ENCODE measurements at places on chromosomes 5 and 9.

- H3K27me3 ChIP-seq = no peaks in the 10 kb centered on the region
- H3K27ac ChIP-seq = peak overlapping the region; percentile 97
- peaks cover 62% of the 10 kb centered on the region for H3K4me1 ChIP-seq
- no peak for DNase-seq
Observed at GRCh38 chr5:55306641-55307382, 682 bp downstream of the DHX29 start.

DNA sequence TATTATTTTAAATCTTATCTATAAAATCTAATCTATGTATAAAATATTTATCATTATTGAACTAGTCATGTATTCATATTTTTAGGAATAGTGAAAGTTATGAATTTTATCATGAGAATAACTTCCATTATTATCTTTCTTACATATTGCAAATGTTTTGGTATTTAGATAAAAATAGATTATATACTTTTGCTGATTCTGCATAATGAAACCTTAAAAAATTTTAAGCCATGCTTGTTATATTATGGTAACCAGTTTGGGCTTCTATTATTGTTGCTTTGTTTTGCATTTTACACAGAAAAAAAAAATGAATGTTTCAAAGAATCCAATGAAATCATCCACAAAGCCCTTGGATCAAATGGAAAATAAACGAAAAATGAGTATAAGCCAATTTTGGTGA, 772.5 kb downstream of the NR2F1-AS1 start:
- no peaks in the 10 kb centered on the region for H3K36me3 ChIP-seq
- H3K4me1 ChIP-seq = no peaks in the 10 kb centered on the region
- no peak overlapping the region for H3K4me3 ChIP-seq

DNA sequence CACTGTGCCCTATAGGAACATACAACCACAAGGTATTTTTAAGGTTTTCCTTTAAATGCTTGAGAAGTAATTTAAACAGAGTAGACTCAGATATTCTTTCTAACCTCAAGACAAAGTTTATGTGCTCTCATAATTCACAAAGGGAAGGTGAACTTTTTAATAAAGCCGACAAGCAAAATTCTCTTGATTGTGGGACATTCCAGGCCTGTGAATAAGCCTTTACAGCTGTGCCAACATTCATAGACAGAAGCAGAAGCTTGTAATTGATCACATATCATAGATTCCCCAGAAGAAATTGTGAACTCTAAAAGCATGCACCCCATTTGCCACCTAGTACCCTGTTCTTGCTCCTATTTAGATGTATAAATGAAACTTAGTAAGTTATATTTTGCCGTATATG, 1107.8 kb upstream of the SEMA6A start:
- H3K4me1 ChIP-seq = no peaks in the 10 kb centered on the region
- H3K36me3 ChIP-seq = no peaks in the 10 kb centered on the region
- DNase-seq = no peak

GRCh38 chr5:179137643-179138567, 77.7 kb downstream of the ZNF354C start:
- H3K27me3 ChIP-seq = peaks cover 6% of the 10 kb centered on the region
- H3K4me3 ChIP-seq = no peak overlapping the region
- H3K27ac ChIP-seq = no peak overlapping the region

GRCh38 chr9:121744687-121745395, 93.4 kb downstream of the DAB2IP start:
- H3K27me3 ChIP-seq = no peaks in the 10 kb centered on the region
- peaks cover 17% of the 10 kb centered on the region for H3K4me1 ChIP-seq
- DNase-seq = no peak
- H3K4me3 ChIP-seq = no peak overlapping the region
- H3K27ac ChIP-seq = peak overlapping the region; percentile 75

DNA sequence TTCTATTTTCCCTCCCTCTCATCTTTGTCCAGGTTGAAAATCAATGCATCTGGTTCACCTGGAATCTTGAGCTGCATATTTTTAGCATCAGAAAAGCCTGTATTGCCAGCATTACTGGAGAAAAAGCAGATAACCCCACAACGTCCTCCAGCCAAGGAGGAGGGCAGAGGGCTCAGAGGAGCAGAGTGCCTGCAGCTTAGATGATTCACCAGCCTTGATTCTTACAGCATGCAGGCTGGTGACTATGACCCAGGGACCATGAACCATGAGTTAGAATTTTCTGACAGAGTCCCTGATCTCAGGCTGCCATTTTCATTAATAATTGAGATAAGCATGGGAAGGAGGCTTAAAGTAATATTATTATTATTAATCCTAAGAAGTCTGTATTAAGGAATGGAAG, 278.2 kb downstream of the BRINP1 start:
- H3K27ac ChIP-seq = no peak overlapping the region
- H3K4me3 ChIP-seq = no peak overlapping the region
- no peak for DNase-seq

DNA sequence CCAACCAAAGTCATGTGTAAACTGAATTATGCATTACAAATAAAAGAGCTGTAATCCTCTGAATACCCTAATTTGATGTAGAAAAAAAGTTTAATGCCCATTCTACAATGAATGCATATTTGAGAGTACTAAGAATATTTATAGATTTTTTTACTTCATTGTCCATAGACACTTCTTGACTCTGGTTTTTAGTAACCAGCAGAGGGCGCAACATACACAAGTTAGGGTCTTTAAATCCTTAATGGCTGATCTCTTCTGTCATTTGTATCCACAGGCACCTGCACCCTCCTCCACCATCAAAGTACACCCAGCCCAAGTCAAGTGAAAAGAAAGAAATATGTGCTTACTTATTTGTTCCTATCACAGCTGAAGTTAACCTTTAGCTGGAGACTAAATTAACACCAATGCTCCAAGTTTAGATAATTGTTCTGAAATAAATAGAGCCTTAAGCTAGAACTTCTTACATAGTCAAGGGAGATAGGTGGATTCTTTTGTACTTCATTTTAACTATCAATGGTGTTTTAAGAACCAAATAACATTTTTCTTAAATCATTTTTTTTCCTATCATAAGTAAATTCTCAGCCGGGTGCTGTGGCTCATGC, 524.2 kb upstream of the DAB2 start:
- H3K4me1 ChIP-seq = peaks cover 18% of the 10 kb centered on the region
- H3K4me3 ChIP-seq = no peak overlapping the region
- no peak overlapping the region for H3K27ac ChIP-seq
- H3K27me3 ChIP-seq = no peaks in the 10 kb centered on the region
- no peak for DNase-seq

- H3K36me3 ChIP-seq = no peaks in the 10 kb centered on the region
- H3K4me1 ChIP-seq = no peaks in the 10 kb centered on the region
- no peak for DNase-seq
- no peak overlapping the region for H3K4me3 ChIP-seq
- H3K27me3 ChIP-seq = no peaks in the 10 kb centered on the region
Observed at GRCh38 chr9:107008011-107008410, 145.0 kb downstream of the ZNF462 start.

GRCh38 chr9:124008694-124009530, 2.7 kb upstream of the LHX2 start:
- peaks cover 100% of the 10 kb centered on the region for H3K27me3 ChIP-seq
- no peaks in the 10 kb centered on the region for H3K36me3 ChIP-seq
- no peak for DNase-seq
- no peak overlapping the region for H3K4me3 ChIP-seq

DNA sequence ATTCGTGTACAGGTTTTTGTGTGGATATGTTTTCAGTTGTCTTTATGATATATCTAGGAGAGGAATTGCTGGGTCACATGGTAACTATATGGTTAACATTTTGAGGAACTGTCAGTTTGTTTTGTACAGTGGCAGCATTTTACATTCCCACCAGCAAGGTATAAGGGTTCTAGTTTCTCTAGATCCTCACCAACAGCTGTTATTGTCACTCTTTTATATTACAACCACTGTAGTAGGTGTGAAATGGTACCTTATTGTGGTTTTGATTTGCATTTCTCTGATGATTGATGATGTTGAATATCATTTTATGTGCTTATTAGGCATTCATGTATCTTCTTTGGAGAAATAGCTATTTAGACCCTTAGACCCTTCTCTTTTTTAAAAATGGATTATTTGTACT, 82.9 kb downstream of the CCDC171 start:
- no peaks in the 10 kb centered on the region for H3K27me3 ChIP-seq
- no peak overlapping the region for H3K27ac ChIP-seq
- H3K4me3 ChIP-seq = no peak overlapping the region

DNA sequence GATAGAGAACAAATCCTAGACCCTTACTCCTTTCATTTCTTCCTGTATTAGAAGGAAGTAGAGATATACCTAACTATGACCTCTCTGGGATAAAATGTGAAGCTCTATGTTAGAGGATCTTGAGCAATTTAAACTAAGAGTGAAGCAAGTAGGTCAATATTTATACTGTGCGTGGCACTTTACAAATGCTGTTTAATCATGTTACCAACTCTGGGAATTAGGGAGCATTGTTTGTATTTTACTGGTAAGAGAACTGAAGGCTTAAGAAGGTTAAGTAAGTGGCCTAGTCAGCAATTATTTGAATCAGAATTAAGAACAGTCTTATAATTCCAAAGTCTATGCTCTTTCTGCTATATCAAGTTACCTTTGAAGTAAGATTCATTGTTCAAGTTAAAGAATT, 12.0 kb downstream of the TNC start:
- no peaks in the 10 kb centered on the region for H3K36me3 ChIP-seq
- no peaks in the 10 kb centered on the region for H3K27me3 ChIP-seq
- H3K27ac ChIP-seq = peak overlapping the region; percentile 47
- peaks cover 10% of the 10 kb centered on the region for H3K4me1 ChIP-seq
- no peak overlapping the region for H3K4me3 ChIP-seq

GRCh38 chr9:125815568-125815967, 68.4 kb downstream of the PBX3 start:
- no peak overlapping the region for H3K4me3 ChIP-seq
- no peaks in the 10 kb centered on the region for H3K4me1 ChIP-seq

- H3K36me3 ChIP-seq = peaks cover 4% of the 10 kb centered on the region
- H3K4me1 ChIP-seq = peaks cover 41% of the 10 kb centered on the region
- H3K27me3 ChIP-seq = no peaks in the 10 kb centered on the region
Observed at GRCh38 chr9:113184539-113184938, 33.7 kb downstream of the SLC31A2 start.

DNA sequence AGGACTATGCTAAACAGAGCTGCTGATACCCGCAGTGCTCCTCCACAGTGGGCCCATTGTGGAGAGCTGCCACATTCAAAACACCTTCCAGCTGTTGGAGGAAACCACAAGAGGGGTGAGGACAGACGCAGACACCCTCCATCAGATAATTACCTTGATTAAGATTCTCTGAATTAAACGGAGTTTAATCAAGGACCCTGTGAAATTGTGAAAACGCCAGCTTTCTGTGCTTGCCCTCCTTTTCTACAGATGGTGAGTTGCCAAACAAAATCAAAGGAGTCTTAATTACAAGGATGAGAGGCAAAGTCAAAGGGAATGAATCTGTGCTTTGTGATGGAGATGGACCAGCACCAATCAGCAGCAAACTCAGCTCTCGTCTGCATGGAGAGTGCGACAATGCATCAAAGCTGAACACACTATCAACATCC, 596.1 kb downstream of the ELAVL2 start:
- no peak overlapping the region for H3K27ac ChIP-seq
- no peaks in the 10 kb centered on the region for H3K36me3 ChIP-seq

DNA sequence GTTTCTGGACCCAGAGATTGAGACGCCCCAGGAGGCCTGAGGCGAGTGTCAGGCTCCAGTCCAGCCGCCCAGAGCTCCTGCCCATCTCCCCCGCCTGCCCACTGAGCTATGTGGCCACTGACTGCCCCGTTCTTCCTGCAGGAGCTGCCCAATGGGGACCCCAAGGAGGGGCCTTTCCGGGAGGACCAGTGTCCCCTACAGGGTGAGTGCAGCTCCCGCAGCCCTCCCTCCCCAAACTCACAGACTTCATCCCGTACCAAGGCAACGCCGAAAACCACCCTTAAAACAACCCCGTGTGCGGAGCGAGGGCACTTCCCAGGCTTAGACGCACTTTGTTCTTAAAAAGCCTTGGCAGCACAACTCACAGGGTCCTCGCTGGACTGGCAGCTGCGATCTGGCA, 23.4 kb downstream of the NKD2 start:
- H3K27ac ChIP-seq = no peak overlapping the region
- H3K4me1 ChIP-seq = no peaks in the 10 kb centered on the region
- peak; percentile 45 for DNase-seq

- H3K36me3 ChIP-seq = no peaks in the 10 kb centered on the region
- no peaks in the 10 kb centered on the region for H3K4me1 ChIP-seq
- H3K27me3 ChIP-seq = no peaks in the 10 kb centered on the region
- no peak overlapping the region for H3K4me3 ChIP-seq
- DNase-seq = no peak
Observed at GRCh38 chr9:72268961-72269360, 96.0 kb downstream of the ZFAND5 start.

DNA sequence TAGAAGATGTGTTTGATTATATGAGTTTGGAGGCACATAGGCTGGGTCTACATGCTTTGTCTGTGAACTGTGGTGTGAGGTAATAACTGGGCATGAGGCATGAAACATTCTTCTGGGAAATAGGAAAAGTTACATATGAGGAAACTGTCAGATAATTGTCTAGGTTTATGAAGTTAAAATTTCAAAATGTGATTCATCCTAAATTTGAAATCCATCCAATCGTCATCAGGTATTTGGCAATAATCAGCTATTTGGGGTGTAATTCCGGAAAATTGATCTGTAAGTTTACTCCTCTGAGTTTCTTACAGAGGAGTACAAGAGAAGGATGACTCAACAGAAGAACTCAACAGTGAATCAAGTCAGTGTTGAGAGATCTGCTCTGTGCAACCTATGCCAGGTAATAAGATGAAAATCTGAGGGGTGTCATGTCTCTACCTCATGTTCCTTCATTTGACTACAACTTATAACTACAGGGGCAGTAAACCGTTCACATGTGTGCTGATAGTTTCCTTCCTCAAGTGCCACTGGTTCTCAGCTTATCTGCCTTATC, 1171.6 kb upstream of the CDH18 start:
- no peaks in the 10 kb centered on the region for H3K36me3 ChIP-seq
- no peaks in the 10 kb centered on the region for H3K4me1 ChIP-seq
- H3K4me3 ChIP-seq = no peak overlapping the region
- H3K27me3 ChIP-seq = no peaks in the 10 kb centered on the region
- no peak overlapping the region for H3K27ac ChIP-seq
- DNase-seq = no peak

DNA sequence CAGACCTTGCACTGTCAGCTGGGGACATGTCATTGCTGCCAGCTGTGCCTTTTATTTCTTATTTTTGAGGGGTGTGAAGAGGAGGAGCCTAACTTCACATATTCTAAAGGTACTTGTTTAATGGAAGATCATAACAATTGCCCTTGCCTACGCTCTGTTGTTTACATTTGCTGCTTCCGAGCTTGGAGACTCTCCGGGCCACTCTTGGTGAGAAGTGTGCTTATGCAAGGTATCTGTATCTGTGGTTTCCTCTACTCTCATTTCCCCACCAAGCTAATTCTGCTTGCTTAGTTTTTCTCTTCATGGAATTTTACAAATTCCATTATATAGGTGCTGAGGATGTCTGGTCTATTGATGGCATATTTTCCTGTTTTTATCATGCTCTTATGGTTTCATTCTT, 105.3 kb downstream of the RASGRF2 start:
- DNase-seq = no peak
- H3K27me3 ChIP-seq = no peaks in the 10 kb centered on the region
- H3K4me3 ChIP-seq = no peak overlapping the region
- no peaks in the 10 kb centered on the region for H3K4me1 ChIP-seq

Measured in left lung (tissue), 14 donors.